ENCODE measurements at places on chromosomes 7 and 10.
A peak's percentile ranks its signal among the peaks of the same experiment; 100 is the strongest.

DNA sequence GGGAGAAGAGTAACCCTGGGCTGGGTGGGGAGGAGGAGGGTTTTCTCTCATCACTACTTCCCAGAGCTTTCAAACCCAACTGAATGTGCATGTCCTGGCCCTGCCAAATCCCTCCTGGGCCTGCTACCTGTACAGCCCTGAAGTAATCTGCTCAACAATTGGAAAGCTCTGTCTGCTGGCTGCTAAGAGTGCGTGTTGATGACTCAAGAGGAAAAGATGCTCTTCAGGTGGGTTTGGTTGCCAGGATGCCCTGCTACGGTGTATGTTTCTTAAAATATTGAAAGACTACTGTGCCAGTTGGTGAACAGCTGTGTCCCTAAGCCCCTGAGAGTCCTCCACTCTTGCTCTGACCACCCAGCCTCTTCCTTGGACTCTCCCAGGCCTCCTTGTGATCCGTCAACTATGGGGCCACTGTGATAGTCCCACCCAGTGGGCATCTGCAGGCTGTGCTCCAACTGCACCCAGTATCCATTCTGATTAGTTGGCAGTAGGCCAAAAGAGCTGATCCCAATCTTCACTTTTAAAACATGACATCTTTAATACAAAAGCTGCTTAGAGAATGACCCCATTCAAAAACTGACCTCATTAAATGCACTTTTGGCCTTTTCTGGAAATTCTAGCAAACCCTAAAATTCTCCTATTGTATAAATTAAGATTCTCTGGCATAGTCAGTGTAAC lies 85.6 kb downstream of the AOAH start:
- no peak for DNase-seq

DNA sequence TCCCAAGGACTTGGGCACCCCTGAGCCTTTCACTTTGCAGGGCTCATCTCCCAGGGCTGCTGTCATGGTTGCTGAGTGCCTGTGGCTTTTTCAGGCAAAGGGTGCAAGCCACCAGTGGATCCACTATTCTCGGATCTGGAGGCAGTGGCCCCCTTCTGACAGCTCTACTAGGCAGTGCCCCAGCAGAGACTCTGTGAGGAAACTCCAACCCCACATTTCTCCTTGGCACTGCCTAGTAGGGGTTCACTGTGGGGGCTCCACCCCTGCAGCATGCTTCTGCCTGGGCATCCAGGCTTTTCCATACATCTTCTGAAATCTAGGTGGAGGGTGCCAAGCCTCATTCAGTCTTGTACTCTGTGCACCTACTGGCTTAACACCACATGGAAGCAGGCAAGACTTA lies 675.0 kb upstream of the MBL2 start:
- DNase-seq: no peak

DNA sequence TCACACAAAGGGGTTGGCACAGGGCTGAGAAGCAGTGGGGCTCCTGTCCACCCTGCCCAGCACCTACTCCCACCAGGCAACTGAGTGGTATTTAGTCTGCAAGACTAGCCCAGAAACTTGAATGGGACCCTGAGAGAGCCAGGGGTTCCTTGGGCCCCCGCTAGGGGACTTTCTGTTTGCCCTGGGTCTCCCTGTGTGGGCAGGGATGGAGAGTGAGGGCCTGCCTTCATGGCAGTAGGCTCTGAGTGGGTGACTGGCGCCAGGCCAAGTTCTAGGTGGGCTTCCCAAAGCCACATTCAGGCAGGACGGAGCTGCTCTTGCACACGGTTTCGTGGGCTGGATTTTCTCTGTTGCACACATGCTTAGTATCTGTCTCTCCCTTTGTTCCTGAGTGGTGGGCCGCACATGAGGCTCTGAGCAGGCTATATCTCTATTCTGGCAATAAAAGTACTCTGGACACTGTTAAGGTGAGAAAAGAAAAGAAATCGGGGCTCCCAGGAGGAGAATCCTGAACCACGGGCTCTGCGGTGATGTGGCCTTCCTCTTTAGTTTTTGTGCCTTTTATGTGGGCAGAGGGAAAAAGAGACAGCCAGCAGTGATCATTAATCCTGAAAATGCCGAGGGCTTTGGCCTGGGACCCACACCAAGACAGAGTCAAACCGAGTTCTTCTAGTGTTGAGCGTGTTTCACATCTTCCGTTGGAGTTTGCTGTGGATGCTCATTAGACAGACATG lies 26.9 kb downstream of the IL2RA start:
- DNase-seq: no peak

GRCh38 chr10:116690356-116691322 lies 51.7 kb downstream of the HSPA12A start:
- no peak for DNase-seq

DNA sequence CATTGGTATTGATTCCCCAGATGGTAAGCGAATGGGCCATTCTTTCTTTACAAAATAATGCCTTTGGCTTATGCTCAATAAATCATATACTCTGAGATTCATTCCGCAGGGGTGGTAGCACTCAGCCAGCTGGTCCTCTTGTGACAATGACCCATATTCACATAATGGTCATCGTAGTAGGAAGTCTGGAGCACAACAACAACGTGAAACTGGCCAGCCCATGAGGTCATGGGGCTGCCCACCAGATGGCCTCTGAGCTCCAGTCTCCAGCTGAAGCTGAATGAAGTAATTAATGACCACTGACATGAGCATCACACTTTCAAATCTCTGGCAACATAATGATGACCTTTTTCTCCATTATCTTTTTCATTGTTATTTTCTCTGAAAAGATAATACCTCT lies 42.3 kb upstream of the SORCS1 start:
- no peak for DNase-seq

DNA sequence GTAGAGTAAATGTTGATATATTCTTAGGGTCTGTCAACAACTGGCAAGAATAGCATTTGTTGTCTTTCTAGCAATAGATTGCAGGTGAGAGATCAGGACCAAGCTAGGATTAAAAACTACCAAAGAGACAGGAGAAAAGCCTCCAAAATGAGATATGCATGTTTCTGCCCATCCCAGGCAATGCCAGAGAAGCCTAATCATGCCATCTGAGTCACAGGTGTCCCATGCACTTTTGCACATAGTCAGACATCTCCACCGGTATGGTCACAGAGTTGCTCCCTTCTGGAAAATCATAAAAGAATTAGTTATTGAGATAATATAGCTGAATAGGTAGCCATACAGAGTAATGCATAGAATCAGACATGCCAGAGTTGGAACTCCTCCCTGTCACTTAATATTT lies 50.6 kb downstream of the PDK4 start:
- no peak for DNase-seq

DNA sequence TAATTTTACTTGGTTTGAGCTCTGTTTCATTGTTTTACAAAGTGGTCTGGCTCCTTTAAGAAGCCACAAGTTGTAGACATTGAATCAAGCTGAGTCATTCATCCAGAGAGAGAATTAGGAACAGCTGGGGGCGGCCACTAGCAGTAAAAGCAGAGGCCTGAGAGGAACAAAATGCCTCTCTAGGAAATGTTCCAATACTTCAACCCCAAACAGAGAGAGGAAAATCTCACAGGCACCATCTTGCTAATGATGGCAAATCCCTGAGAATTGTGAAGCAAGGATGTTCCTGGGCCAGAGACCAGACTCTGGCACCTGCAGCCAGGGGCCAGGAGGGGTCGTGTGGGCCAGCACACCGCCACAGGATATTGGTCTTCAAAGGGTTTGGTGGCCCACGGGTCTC lies 26.5 kb upstream of the TRIL start:
- no peak for DNase-seq

- DNase-seq: no peak
Observed at GRCh38 chr10:59456199-59456598, 93.8 kb upstream of the FAM13C start.

GRCh38 chr7:64871761-64872160 lies 31.3 kb upstream of the ZNF273 start:
- DNase-seq: no peak

DNA sequence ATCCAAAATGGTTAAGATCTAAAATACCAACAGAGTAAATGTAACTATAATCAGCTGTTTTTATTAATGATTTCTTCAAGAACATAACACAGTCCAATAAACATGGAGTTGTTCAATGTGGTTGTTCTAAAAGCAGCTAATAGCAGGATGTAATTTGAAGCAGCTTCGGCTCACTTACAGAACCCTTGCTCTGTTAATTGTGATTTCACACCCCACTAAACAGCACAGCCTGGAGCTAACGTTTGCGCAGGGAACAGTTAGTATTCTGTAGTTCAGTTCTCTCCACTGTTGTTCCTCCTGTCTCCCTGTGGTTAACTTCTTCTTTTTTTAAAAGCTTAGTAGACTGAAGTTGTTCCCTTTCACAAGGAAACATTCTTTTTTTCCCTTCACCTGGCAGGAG lies 104.0 kb downstream of the GRM3 start:
- no peak for DNase-seq

DNA sequence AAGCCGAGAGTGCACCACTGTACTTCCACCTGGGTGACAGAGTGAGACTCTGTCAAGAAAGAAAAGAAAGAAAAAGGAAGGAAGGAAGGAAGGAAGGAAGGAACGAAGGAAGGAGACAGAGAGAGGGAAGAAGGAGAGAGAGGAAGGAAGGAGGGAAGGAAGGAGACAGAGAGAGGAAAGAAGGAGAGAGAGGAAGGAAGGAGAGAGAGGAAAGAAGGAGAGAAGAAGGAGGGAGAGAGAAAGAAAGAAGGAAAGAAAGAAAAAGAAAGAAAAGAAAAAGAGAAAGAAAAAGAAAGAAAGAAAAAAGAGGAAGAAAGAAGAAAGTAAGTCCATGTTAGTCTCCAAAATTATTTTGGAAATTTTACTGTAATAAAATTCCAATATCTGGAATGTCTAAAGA lies 33.4 kb upstream of the RSBN1L start:
- DNase-seq: no peak

DNA sequence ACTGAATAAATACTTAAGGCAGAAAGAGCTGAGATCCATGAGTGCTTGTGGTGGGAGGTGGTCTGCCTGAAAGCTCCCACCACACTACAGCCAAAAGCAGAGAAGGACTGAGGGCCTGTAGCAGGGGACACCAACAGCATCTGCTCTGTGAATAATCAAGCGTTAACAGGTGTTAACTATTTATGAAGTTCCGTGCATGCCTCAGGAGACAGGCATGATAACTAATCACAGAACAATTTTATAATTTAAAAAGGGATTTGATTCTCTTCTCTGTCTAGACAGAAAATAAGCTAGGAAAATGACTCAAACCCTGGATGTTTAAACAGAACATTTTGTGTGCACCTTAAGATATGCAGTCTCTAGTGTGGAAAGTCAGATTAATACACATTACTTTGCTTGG lies 61.5 kb upstream of the GHITM start:
- no peak for DNase-seq

GRCh38 chr7:94921911-94922310 lies 14.5 kb downstream of the PPP1R9A start:
- DNase-seq: no peak

- DNase-seq: no peak
Observed at GRCh38 chr7:117269417-117269816, 53.4 kb downstream of the WNT2 start.

GRCh38 chr7:7768977-7769709 lies 50.7 kb upstream of the RPA3 start:
- no peak for DNase-seq

- DNase-seq: no peak
Observed at GRCh38 chr10:14491811-14492210, 161.1 kb upstream of the FRMD4A start.

DNA sequence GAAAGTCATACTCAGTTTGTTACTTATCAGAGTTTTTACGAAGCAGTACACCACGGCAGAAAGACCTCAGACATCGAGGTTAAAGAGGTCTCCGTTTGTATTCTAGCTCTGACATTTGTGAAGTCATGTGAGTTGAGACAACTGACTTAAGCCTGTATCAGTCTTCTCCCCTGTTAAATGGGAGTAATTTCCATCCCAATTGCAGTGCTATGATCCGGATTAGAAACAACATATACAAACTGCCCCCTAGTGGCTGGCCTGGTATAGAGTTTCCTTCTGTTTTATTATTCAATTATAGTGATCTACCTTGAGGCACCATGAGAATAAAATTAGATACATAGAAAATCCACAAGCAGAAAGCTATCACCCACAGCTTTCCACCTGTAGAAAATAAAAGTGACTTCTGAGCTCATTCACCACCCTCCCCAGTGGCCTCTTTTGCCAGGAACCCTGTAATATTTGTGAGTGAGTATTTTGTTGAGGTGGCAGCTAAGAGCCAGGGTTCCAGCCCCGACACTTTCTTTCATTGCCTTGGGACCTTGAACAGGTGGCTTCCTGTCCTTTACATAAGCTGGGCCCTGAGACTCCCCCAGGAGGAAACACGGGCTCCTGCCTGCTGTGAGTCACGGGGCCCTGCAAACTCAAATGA lies 607.2 kb upstream of the MGMT start:
- no peak for DNase-seq

- peak; percentile 56 for DNase-seq
Observed at GRCh38 chr7:26398756-26399509, 107.3 kb downstream of the SNX10 start.

DNA sequence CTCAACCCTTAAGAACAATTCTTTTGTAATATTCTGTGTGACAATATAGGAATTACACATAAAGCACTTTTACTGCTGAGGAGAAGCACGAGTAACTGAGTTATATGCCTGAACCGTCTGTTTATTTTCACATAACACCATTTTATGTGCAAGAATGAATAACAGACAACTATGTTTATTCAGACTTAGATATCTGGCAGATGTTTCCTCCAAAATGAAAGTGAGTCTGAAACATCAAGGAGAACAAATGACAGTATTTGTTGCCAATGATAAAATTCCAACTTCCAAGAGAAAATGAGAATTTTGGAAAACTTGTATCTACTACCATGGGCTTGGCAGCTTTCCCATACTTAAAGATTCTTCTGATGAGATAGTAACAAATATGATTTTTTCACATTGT lies 51.4 kb downstream of the DNMBP start:
- no peak for DNase-seq

DNA sequence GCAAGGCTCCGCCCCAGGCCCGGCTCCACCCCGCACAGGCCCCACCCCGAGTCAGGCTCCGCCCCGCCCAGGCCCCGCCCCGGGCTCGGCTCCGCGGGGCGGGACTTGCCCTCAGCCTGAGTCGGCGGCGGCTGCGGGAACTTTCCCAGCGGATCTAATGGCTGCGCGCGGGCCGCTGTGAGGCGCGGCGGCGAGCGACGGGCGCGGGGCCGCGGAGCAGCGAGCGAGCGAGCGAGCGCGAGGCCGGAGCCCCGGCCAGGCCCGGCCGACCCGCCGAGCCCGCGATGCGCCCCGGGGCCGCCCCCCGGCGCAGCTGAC lies at the start of gene INPP5A:
INPP5A (plus strand) TSS at position 104 of the 318 bp plus-strand sequence. CDS start 310 bp downstream, outside the sequence.
- DNase-seq: no peak

GRCh38 chr7:115183431-115184057 lies 261.6 kb downstream of the MDFIC start:
- DNase-seq: no peak
